ENCODE measurements at places on chromosomes 1 and 21.

GRCh38 chr21:46662765-46663500 is 27.5 kb downstream of the PRMT2 start:
- no peak for DNase-seq

- no peak for DNase-seq
Measured at GRCh38 chr1:184691719-184692324, 62.8 kb downstream of the EDEM3 start.

DNA sequence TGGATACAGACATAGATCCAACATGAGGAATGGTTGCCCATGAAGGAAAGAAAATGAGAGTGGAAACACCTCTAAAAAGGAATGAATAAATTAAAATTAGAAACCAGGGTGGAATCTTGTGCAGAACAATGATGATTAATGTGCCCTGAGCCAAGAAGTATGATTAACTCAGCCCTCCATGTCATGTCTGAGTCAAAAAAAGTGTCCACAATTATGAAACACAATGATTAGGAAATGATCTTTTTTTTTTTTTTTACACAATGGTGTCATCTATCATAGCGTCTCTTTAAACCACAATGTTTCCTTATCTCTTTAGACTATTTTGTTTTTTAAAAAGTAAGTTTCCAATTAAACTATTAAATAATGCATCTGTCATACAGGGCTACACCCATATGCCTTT is 78.9 kb upstream of the RAB4A start:
- no peak for DNase-seq

DNA sequence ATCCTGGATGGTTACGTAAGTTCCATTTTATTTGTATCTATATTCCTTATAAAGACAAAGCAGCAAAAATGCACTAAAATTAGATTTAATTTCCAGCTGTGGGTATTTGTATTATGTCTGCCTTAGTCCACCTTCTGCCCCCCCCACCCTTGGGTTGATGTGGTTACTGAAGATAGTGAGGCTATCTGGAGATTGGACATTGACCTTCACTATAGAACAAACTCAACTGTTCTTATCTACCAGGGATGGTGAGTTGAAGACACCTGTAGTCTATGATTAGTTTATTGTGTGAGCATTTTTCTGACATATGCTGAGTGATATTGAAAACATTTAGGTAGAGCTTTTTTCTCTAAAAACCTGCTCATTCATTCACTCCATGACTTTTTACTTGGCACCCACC is 122.2 kb downstream of the NFIA start:
- DNase-seq: no peak

DNA sequence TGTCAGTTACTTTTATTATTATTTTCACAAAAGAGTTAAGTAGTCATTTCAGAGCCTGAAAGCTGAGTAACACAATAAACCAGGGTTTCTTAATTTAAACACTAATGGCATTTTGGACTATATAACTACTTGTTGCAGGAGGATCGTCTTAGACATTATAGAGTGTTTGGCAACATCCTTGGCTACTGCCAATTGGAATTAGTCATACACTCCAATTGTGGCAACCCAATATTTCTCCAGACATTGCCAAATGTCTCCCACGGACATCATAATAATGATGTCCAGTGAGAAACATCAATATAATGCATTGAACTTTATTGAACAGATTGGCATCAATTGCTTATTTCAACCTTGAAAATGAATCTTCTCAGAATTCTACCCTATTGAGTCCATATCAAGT is 441.9 kb upstream of the ADGRL4 start:
- DNase-seq: no peak

GRCh38 chr1:158559696-158560095 is 5.5 kb upstream of the OR6Y1 start:
- no peak for DNase-seq

DNA sequence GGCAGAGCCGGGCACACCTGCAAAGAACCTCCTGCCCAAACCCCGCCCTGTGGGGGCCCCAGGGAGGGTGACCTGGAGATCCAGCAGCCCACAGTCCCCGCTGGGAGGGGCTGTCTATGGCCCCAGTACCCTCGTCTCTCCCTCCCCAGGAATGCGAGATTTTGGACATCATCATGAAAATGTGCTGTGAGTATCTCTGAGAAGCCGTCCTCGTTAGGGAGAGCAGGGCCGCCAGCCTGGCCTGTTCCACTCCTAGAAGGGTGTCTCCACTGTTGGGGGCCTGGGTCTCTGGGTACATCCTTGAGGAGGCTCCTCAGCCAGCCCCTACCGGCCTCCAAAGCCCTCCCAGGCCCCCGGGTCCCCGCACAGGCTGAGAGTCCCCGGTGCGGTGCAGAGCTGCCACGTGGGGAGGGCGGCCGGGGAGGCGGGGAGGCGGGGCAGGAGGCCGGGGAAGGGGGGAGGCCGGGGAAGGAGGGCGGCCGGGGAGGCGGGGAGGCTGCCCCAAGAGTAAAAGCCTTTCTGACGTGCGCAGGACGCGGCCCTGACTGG is 18.7 kb downstream of the COL6A1 start:
- no peak for DNase-seq

- no peak for DNase-seq
Measured at GRCh38 chr1:55684131-55684650, 469.0 kb upstream of the USP24 start.

DNA sequence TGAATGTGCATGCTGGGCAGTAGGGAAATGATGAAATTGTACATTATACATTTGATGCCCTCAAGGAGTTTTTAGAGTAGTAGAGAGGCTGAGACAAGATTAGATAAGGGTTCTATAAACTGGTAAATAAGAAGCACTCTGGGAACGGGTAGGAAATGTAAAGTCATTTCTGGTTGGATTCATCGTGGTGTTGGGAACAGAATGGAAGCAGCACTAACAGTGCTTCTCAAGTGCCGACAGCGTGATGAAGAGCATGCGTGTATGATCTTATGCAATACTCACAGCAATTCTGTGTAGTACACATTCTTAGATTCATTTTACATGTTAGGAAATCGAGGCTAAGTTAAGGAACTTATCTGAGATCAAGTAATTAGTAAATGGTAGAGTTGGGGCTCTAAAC is 45.9 kb downstream of the GPR88 start:
- no peak for DNase-seq

GRCh38 chr1:12015001-12015491 is 4.3 kb upstream of the MIIP start:
- DNase-seq: no peak

DNA sequence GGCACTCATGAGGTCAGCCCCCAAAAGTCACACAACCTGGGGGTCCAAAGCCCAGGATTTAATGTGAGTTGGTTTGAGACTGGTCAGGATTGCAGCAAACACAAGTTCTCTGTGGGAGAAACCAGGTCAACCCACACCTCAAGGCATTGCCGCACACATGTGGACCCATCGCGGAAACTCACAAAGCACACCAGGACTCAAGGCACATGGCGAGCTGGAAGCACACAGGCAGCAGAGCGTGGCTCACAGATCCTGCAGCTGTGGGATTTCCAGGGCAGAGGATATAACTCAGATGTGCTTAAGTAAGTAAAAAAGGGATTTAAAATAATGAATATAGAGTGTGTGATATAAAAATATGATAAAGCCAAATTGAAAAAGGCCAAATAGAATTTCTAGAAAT is 51.6 kb upstream of the ADARB1 start:
- DNase-seq: no peak

DNA sequence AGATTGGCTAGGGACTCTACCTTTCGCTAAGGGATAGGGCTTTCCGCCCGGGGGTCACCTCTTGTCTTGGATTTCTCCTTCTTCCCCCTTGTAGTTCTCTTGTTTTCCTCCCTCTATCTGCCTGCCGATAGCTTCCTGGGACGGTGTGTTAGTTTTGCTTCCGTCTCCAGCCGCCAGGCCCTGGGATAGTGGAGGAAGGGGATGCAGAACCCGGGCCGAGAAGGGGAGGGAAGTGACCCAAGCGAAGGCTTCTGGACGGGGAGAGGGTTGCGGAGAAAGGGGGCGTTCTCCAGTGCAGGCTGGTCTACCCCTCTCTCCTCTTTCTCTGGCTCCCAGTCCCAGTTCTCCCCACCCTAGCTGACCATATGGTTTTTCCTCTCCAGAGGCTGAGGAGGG is 871 bp downstream of the TUFT1 start:
- DNase-seq: no peak

DNA sequence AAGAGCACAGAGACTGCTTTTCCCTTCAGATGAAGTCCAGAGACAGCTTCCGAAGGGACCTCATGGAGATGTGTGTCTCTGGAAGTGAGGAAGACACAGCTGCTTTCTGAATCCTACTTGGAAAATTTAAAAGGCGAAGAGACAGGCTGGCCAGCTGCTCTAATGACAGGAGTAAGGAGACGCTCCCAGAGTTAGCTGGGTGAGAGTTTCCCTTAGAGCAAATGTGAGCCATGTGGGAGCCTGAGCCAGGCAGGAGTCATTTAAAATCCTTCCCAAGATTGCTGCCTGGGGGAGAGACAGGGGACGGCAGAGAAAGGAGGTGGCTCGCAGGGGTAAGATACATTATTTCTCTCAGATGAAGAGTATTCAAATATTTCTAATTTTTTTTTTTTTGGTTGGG is 53.1 kb downstream of the ZNF326 start:
- no peak for DNase-seq

- DNase-seq: no peak
Measured at GRCh38 chr1:180112984-180113647, 41.6 kb upstream of the QSOX1 start.

DNA sequence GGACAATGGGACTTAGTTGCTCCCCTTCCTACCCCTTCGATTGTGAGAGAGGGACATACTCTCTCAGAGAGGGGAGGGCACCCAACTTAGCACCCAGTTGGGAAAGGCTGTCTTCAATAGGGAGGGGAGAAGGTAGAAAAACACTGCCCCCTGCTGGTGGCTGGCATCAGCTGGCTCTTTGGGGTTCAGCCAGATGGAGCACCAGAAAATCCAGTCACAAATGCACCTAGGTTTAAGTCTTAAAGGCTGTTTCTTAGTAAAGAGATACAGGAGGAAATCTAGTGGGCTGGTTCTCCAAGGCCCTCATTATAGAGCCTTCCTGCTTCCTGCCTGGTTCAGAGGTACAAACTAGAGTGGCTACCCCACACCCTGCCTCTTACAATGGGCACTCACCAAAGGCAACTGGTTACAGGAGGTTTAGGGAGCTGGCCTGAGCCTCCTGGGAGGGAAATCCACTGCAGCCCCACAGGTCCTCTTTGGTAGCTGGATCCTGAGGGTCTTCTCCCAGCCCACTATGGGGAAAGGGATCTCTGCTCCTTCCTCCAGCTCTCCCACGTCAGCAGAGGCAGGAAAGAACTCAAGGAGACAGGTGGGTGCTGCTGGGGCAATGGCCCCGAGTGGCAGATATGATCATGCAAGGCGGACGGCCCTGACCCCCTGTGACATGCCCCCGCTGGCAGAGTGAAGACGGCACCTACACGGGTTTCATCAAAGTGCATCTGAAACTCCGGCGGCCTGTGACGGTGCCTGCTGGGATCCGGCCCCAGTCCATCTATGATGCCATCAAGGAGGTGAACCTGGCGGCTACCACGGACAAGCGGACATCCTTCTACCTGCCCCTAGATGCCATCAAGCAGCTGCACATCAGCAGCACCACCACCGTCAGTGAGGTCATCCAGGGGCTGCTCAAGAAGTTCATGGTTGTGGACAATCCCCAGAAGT is 28.3 kb downstream of the EIF2D start:
- DNase-seq: peak; percentile 94

GRCh38 chr1:1306070-1306660 is 1.6 kb downstream of the ACAP3 start:
- DNase-seq: no peak

GRCh38 chr21:42590431-42591131 is 62.8 kb upstream of the PDE9A start:
- DNase-seq: peak; percentile 10

- DNase-seq: no peak
Measured at GRCh38 chr1:167524651-167525050, 6.3 kb upstream of the CD247 start.

DNA sequence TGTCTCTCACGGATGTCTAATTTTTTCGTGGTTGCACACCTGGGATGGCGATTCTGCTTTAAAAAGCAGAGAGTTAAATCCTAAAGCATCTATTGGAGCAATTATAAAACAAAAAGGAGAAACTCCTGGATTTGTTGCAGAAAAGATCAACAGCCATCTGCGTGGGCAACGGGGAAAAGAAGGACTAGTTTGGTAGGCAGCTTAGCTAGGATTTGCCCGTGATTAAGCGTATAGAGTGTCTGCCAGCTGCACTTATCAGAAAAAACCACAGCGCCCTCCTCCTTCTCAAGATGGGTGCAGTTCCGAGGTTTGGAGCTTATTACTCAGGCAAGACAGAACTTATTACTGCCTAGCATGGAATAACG is 526 bp upstream of the SLC25A24 start:
- peak; percentile 48 for DNase-seq

DNA sequence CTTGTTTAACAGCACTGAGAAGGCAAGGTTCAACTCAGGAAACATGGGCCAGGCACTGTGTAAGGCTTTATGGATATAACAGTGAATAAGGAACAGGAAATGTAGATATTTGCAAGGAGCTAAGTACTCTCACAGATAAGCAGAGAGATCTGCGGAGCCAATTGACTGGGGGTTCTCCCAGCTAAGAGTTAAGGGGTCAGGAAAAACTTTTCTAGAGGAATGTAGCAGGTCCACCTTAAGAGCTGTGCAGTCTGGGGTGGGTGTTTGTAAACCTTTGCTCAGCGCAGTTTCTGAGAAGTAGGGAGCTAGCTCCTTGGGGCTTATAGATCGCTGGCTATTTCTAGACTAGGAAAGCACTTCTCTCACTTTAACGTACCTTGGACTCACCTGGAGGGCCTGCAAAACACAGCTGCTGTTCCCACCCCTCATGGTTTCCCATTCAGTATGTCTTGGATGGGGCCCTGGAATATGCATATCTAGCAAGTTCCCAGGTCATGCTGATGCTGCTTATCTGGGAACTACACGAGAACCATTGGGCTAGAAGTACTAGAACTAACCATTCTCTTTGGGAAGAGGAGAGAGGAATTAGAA is 51.7 kb downstream of the TLCD4 start:
- no peak for DNase-seq

DNA sequence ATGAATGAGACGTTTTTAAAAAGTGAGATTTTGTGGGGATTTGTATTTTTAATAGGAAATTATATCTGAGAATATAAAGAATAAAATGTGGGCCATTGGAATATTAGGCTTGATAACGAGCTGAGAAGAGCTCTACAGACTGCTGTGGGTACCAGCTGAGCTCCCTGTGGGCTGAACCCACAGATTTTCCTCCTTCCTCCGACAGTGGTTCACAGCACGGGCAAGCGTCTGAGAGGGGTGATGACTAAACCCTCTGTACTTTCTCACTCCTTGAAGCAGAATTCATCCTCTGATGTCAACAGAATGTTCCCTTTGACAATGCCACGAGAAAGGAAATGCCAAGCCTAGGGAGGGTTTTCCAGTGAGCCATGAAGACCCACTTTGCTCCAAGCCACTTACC is 102.7 kb upstream of the AJAP1 start:
- DNase-seq: no peak

- DNase-seq: no peak
Measured at GRCh38 chr21:29193072-29193471, 62.6 kb downstream of the MAP3K7CL start.

- no peak for DNase-seq
Measured at GRCh38 chr21:34687065-34687464, 18.3 kb downstream of the CLIC6 start.

- no peak for DNase-seq
Measured at GRCh38 chr1:42302034-42302433, 33.0 kb downstream of the FOXJ3 start.
